ENCODE measurements at places on chromosomes 5 and 9. TPM values are rescaled to one million over a fixed set of nuclear protein-coding genes. Genes with fewer than 3 reads are reported as not detected.

The ABHD17B gene
- 10.5 TPM for total RNA-seq

The WNK2 gene
- 200 TPM for total RNA-seq

The MYMK gene
- total RNA-seq, result not detected

The SLC34A1 gene
- total RNA-seq, result not detected

The IFNA21 gene
- not detected for total RNA-seq

The TMEM215 gene
- not detected for total RNA-seq

The DPP7 gene
- total RNA-seq, result 143 TPM

All from Right ventricle myocardium inferior (tissue), 1 donor.